ENCODE measurements at places on chromosomes 7 and 10. TPM values are rescaled to one million over a fixed set of nuclear protein-coding genes. Genes with fewer than 3 reads are reported as not detected.

DNA sequence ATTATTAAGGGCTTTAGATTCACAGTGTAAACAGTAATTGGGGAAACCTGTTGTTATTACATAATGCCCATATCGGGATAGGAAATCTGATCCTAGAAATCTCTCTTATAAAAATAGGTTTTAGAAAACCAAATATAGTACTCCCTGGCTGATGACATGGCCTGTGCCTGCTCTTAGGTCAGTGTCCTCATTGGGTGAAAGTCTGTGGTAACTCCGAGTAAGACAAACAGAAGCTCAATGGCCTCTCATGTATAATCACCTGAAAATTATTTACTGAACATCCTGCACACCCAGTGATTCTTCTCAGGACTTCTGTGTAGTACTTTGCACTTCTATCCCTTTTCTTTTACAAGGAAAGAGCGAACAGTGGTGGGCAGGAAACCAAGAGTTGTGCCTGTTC lies 37.8 kb downstream of the SEM1 start:
- DNase-seq: no peak

DNA sequence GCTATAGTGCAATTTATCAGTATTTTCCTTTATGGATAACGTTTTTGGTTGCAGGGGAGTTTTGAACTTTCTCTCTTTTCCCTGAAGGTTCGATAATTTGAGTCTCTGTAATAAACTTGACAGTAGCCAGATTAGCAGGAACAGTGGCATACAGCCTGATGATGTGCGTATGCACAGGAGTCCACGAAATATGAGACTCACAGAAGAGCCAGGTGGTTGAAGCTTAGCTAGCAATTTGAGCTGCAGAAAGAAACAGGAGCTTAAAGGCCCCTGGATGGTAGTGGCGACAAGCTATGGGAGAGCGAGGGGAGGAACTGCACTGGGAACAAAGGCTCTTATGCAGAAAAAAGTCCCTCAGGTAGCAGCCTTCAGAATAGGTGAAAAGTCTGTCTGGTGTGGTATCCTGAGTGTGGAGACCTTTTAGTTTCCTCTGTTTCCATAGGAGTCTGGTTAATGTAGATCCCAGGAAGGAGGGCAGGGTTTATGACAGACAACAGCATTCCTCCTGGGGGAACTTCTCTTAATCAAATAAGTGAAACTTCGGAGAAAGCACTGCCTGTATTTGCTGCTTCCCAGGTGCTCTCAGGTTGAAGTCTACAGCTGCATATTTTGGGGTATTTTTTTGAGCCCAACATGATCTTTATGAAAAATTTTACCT lies 32.7 kb downstream of the FANK1 start:
- DNase-seq: no peak

GRCh38 chr7:89145801-89146200 lies 350.3 kb upstream of the TEX47 start:
- DNase-seq: no peak

DNA sequence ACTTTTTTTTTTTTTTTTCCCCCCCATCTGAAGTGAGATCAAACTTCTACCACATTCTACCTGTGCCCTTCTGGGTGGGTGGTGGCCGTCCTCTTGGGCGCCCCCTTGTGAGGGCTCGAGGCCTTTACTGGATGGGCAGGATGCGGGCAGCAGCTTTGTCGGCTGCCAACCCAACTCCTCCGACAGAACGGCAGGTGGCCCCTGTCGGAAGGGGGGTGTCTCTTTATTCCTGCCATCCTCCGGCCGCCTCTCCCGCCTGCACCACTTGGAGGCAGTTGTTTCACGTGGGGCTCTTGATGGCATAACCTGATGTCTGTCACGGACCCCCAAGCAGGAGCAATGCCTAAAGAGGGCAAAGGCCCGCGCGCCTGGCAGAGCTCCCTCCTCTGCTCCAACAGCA lies 31.0 kb downstream of the AMZ1 start:
- no peak for DNase-seq

- peak; percentile 93 for DNase-seq
Measured at GRCh38 chr7:100489824-100490223, 6.1 kb downstream of the NYAP1 start.

DNA sequence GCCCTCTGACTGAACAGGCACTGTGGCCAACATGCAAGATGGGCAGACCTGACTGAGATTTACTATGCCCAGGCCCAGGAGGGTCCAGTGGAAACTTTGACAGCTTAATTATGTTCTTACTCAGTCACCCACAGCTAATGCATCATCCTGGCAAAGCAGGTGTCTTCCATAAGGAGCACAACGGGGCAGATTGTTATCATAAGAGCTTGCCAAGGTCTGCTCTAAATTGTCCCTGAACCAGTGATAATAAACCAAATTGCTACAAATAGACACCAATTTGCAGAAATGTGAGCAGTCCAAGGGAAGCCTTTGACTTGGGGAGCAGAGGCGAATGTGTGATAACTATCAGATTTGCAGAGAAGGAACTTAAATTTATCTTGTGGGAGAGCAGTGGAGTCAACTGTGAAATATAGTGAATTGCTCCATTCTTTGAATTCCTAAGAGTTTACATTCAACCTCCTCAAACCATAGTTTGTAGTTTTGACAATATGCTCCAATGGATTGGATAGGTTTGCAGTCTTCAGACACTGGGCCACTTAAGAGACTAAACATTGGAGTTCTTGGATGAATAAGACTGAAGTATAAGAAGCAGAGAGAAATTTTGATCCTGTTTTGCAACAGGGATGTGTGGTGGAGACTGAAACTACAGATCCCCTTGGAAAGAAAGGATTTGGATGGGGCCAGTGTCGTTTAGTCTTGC lies 494.7 kb downstream of the CCSER2 start:
- DNase-seq: no peak

DNA sequence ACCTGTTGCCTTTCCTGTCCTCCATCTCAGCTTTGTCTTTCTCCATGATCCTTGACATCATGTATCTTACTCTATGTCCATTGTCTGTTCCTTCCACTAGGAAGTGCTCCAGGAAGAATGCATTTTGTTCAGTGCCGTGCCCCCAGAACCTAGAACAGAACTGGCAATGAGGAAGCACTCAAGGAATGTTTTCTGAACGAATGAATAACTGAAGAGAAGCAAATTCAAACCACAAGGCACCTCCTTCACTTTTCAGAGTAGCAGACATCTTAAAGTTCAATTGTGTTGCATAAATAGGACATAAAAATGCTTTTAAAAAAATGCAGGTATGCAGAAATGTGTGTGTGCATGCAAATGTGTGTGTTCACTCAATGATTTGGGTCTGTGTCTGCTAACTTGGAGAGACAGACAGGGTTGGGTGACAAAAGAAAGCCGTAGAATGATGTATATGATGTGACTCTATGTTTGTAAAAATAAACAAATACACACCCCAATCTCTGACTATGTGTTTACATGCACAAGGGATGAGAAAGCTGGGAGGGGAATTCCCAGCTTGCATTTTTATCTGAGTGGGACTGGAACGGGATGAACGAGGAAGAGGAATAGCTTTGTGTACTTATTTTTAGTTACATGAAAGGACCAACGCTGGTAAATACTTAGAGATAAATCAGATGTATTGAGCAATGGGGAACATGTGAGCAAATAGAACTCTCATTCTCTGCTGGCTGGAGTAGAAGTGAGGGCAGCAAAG lies 237.7 kb downstream of the FANK1 start:
- DNase-seq: peak; percentile 90

- no peak for DNase-seq
Measured at GRCh38 chr7:128032605-128033235, 1.5 kb upstream of the LRRC4 start.

- no peak for DNase-seq
Measured at GRCh38 chr7:155058896-155059295, 11.2 kb upstream of the HTR5A start.

DNA sequence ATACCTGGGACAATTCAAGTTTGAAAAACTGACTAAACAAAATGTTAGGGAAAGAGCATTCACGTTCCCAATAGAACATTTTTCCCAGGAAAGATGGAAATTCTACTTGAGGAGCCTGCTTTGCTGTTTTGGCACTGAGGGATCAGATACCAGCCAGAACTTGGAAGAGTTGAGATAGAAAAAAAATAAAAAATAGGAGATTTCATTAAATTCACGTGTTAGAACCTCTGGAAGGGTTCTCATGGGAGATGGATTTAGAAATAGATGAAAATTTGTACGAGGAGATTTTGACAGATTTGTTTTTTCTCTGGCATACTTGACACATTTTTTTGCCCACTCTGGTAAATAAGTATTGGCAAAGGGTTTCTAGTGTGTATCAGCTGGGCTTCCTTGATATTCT lies 63.7 kb downstream of the CELF2 start:
- DNase-seq: no peak

- DNase-seq: peak; percentile 94
Measured at GRCh38 chr7:116528008-116528789, 3.4 kb downstream of the CAV1 start.

DNA sequence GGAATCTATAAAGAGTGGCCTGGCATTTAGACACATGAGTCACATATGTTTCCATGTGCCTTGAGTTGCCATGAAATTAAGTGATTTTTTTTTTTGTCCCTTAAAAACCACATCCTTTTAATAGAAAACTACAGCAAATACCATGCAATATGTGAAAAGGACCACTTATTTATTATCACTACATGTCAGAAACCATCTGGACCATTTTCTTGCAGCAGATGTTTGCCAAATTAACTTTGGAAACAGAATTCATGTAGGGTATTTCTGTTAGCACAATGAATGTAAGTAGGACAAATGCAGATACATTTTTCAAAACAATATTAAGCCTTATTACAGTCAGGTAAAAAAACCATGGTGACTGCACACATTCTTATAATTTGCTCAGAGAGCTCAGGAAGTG lies 230.6 kb downstream of the REEP3 start:
- DNase-seq: no peak

- DNase-seq: no peak
Measured at GRCh38 chr7:148204639-148205304, 385.8 kb upstream of the C7orf33 start.

- DNase-seq: no peak
Measured at GRCh38 chr10:93481637-93482144, 443 bp downstream of the MYOF start.

DNA sequence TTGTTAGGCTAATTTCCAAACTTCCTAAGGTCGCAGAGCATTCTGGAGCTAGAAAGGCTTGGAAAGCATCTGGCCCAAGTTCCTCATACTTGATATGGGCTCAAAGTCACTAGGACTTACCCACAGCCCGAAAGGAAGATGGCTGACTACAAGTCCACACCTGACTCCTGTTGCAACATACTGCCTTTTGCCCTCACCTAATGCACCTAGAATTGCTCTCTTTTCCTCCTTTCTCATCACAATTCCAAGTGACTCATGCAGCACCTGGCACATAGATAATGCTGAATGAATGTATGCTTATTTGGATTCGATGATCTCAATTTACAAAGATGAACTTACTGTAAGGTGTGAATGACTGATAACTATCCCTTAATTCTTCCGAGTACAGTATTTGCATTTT lies 131.5 kb downstream of the SORBS1 start:
- DNase-seq: no peak

DNA sequence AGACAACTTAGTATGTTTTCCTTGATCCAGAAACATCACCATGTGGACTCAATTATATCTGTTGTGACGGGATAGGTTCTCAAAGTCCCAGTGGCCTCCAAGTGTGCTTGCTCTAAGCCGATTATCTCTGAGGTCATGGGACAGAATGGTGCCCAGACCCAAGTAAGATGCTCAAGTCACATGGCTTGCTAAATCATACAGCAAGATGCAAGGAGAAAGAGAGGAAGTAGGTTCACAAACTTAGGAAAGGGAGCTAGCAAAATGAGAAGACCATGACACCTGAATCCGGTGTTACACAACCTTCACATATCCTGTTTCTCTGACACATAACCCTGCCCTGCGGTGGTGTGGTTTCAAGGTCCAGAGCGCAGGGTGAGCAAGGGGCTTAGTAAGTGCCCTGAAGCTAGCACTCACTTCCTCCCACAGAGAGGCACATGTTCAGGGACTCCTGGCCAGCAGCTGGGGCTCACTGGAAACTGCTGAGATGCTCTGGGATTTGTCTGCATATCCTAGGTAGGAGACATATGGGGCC lies 590.9 kb upstream of the ANKRD30A start:
- peak; percentile 82 for DNase-seq

DNA sequence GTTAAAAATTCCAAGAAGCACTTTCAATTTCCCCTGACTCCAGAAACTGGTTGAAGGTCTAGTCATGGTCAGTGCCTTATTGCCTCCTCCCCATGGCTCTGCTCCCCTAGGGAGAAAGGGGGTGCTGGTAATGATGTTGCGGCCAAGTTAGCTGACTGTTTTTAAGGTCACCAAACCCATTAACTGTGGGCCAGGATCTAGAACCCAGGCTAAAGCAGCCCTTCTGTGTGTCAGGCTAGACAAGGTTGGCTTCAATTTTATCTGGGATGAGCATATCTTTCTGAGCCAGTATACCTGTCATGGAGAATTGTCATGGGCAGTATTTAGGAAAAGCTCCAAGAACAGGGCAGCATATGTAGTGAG lies 11.2 kb upstream of the HOXA13 start:
- DNase-seq: no peak

GRCh38 chr7:3923307-3923918 lies 622.4 kb downstream of the SDK1 start:
- DNase-seq: no peak

DNA sequence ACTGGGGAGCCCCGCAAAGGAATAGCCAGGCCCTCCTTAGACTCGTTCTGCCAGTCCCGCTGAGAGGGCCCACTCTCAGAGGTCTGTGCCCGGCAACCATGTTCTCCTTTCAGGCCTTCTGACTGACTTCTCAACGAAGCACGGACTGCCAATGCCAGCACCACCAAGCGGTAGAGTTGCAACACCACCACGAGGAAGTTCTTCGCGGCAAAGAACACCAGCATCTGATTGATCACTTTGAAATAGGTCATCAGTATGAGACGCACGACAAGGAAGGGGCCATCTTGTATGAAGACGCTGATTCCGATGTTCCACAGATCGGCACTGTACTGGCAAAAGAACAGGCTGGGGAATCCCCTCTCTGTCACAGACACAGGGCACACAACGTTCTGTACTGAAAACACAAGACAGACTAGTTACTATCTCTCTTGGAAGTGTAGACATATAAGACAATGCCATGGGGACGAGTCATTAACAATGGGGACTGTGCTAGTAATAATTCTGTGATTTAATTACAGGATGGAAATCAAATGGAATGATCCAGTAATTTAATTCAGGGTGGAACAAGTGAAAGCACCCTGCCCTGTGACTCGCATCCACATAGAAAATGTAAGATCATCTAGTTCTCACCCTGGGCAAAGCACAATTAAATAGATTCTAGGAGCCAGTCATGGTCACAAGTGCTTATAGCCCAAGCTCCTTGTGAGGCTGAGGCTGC lies 42.7 kb downstream of the TMEM26 start:
- no peak for DNase-seq

Gene CCL24
- total RNA-seq: not detected

Gene SAMD9L
- 18.0 TPM for total RNA-seq

Gene LIPF
- not detected for total RNA-seq

Gene MRPL32
- 46.6 TPM for total RNA-seq

Gene TMEM120A
- total RNA-seq: 18.4 TPM

Gene GIMAP1
- total RNA-seq: not detected

Gene BAMBI
- 25.9 TPM for total RNA-seq

Gene HOXA4
- total RNA-seq: 0.97 TPM

Gene MET
- total RNA-seq: 23.8 TPM

Gene TUBB8
- not detected for total RNA-seq

Gene LRRC61
- total RNA-seq: 6.8 TPM

Gene INMT
- 15.8 TPM for total RNA-seq

Gene RSPH10B
- not detected for total RNA-seq

Gene HABP2
- total RNA-seq: not detected

Gene ASIC3
- total RNA-seq: under 0.01 TPM
